ENCODE measurements at places on chromosomes 5 and 9.

DNA sequence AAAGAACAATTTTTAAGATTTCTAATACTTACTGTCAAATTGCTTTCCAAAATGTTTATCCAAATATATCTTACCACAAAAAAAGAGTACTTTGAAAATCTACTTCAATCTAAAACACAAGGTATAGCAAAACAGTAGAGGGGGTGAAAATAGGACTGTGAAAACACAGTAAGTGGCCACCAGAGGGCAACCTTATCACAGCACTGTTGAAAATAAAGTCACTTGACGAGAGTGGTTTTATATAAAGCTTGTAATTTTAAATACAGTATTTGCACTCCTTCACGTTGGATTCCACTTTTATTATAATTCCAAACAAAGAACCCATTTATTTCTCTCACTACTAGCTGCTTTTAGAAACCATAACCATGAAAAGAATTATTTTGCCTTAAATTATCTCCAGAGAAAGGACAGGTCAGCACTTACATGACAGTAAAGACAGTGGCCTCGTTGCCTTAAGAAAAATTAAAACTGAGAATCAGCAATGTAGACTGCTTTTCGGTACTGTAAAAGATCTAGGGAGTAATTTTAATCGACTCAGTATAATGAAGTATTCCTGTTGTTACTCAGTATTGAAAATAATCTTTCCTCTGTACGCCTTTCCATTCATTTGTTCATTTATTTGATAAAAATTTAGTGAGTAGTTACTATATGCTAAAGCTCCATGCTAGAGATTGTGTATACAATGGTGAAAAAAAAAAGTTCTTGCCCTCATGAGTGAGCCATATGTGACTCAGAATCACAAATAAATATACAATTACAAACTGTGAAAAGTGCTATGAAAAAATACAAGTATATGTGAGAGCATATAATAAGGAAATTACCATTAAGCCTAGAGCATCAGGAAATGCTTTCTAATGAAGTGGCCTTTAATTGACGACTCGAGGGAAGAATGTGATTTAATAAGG lies 40.0 kb upstream of the CDK5RAP2 start:
- no peak for DNase-seq

GRCh38 chr9:123084256-123084655 lies 50.8 kb downstream of the GPR21 start:
- DNase-seq, result no peak

DNA sequence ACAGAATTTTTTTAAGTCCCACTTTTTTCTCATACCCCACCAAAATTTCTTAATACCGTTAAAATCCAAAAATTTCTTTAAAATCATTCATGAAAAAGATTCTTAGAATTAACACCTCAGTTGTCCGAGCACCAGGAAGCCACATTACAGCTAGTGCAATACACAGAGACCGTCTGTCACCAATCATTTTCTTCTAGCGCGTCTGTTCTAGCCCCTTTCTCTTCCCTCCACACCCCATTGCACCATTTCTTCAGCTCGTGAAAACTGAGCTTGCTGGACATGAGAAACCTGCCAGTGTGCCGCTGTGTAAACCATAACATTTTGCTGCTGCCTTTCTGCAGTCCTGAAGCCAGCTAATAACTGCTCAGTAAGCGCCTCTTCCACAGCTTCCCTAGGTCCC lies 5.0 kb downstream of the SFXN1 start:
- DNase-seq, result no peak

DNA sequence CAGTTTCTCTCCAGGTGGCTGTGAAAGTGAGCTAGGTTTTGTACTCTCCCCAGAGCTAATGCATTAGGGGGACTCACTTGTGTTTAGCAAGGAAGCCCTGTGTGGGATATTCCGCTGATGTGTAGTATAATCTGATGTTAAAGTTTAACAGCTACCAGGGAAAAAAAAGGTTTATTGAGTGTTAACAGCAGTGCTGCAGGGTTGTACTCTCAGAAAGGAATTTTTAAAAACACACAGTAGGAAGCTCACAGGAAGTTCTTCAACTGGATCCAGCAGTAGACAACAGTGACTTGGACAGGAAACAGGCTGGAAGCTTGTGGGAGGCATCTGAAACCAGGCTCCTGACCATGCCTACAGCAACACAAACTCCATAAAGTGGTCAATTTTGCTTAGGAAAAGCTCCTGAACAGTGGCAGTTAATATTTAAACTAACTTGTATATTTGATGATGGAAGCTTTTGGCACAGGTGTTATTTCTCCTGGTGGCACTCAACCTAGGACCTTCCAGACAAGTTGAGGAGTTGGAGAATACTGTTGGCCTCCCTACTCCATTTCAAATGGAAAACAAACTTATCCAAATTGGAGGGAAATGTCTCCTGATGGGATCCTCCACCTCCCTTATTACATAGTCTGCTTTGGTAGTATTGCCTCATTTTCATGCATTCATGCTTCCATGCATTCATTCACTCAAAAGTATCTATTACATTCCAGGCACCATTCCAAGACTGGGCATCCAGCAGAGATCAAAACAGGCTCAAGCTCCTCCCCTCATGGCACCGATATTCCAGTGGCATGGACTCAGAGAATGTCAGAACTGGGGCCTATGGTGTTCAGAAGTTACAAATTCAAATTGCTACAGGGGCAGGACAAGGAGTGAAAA lies 54.7 kb downstream of the FOXD1 start:
- no peak for DNase-seq

DNA sequence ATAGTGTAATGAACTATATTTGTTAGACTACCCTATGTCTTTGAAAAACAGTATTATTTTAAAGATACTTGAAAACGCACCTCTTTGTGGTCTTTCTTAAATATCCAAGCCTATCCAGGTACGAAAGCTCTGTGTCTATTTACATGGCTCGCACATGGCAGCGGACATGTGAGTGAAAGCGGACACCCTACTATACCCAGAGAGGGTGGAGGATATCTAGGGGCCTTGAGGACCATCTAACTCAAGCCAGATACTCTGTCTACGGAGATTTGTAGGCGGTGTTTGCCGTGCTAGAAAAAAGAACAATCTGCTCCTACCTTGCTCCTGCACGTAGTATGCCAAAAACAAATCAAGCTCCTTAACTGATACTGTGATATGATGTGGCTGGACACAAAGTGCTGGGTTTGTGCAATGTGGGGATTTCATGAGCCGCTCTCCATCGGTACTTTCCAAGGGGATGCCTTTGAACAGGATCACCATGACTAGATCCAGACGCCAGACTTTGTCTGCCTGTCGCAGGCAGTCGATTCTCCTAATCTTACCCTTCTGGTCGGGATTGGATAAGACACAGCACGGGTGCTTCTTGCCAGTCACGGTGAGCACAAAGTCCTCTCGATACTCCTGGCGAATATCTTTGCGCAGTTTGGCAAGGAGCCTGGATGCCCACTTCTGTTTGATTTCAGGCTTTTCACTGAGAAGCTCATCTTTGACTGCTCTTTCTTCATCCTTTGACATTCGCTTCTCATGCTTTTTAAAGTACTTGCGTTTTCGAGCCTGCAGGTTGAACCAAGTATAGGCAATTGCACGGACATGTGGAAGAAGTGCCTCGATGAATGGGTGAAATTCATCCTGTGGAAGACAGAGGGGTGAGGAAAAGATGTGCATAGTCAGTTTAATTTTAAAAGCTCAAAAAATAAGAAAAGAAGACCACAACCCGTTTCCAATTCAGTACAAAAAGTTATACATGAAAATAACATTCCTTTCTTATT lies 7.0 kb downstream of the NFIB start:
- DNase-seq, result no peak

DNA sequence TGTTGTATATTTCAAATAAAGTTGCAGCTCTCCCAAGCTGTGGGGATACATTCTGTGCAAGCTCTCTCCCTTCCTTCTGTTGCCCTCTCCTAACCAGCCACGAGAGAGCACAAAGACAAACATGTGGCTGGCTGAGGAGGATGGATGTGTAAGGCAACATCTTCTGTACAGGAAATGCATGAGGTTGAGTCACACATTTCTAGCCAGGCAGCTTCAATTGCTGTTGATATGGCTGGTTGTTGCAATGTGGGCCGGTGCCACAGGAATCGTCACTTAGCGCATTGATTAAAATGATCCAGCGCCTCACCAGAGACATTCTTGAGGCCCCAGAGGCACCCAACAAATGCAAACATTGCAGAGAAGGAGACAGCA lies 207.1 kb downstream of the ICE1 start:
- no peak for DNase-seq

DNA sequence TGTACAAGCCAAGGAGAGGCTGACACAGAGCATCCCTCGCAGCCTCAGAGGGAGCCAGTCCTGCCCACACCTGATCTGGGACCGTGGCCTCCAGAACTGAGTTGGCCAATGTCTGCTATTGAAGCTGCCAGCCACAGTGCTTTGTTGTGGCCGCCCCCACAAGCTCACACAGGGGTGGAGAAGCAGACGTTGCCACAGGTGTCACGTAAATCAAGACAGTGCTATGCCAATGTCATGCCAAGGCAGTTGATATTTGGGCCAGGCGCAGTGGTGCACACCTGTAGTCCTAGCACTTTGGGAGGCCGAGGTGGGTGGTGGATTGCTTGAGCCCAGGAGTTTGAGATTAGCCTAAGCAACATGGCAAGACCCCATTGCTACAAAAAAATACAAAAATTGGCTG lies 17.3 kb upstream of the TERT start:
- no peak for DNase-seq

DNA sequence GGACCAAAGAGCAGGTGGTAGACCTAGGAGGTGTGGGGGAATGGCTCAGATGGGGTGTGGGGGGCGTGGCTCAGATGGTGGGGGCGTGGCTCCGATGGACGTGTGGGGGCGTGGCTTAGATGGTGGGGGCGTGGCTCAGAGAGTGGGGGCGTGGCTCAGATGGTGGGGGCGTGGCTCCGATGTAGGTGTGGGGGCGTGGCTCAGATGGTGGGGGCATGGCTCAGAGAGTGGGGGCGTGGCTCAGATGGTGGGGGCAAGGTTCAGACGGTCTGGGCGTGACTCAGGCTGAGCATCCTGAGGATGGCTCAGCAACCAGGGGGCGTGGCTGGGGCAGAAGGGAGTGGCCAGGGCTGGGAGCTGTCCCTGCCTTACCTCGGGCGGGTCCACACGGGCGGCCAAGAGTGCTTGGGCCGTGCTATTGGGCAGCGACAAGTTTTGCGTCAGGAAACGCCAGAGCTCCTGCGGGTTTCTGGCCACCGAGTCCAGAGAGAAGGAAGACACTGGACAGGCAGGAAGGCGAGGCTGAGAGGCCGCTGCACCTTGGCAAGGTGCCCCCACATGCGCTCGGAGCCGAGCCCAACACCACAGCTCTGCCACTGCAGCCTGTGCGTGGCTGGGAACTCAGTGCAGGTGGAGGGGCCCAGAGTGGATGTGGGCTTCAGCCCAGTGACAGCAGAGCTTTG lies 5.9 kb downstream of the ABCA2 start:
- no peak for DNase-seq

DNA sequence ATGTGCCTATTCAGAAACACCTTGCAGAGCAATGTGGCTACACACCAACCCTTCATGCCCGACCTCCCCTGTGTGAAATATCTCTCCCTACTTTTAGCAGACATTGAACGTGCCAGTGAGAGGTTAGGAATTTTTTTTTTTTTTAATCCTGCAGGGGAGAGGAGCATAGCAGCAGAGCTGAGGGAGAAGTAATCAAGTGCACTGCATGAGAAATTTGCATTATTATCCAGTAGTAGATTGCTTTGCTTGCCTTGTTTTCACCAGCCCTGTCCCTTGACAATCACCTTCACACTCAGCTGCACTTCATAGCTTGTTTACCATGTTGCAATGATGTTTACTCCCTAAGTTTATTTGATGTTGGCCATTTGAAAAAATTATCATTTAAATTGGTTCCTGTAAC lies 489.6 kb upstream of the ZNF608 start:
- DNase-seq, result no peak

DNA sequence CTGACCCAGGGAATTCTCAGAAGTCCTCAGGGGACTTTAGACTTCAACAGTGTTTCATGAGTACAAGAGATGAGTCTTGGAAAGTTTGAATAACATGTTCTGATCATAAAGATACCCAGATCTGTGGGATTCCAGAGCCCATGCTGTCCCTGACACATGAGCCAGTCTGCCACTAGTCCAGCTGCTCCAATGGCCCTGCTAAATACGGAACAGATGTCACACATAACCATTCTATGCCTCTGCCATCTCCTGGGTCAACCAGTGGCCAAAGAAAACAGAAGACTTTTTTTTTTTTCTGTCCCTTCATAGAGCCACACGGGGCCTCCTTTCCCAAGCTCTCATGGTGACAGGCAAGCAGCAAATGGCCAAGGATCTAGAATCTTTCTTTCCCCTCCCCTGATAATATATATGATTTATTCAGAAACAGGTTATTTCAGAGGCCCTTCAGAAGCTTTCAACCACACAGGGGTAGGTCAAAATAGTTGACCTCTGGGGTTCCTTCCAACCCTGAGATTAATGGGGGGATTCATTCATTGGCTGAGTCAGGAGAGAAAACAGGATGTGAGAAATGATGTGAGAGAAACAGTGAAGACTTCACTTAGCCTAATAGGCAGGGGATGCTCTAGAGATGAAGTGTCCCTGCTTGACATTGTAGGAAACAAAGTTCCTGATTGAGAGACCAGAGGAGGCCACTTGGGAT lies 367.7 kb downstream of the CDK5RAP2 start:
- DNase-seq, result no peak

- no peak for DNase-seq
Observed at GRCh38 chr9:110389148-110389750, 51.6 kb upstream of the TXNDC8 start.

DNA sequence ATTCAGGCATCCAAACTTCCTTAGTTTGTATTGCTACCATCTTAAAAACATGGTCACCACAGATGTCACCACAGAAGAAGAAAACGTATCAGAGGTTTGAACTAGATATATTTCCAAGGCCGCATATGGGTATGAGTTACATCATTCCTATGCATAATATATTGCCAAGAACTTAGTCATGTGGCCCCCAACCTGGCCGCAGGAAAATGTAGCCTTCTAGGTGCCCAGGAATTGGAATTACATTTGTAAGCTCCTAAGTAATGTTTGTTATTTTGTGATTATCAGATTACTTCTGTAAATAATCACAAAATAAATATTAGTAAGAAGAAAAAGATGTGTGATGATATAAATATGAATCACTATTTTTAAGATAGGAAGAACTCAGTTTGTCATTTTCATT lies 351.4 kb downstream of the ISL1 start:
- no peak for DNase-seq

DNA sequence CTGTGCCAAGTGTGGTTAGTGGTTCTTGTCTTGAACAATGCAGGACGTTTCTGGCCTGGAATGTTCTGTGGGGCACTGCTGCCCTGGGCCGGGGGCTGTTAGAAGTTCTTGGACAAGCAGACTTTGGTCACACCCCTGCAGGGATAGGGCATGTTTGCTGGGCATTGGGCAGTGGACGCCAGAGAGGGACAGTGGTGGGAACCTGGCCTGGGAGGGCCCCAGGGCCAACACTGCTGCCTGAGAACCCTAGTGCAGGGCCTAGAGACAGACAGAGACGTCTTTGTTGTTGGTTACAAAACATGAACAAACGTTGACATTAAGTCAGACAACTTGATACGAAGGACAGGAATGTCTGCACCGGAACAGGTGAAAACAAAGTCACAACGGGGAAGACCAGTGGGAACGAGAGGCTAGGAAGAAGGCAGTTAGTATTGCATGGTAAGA lies 57.0 kb downstream of the WNK2 start:
- DNase-seq, result no peak

GRCh38 chr9:93659837-93660177 lies 83.4 kb downstream of the PHF2 start:
- DNase-seq, result no peak

GRCh38 chr9:132975961-132976360 lies 2.5 kb upstream of the GFI1B start:
- no peak for DNase-seq

GRCh38 chr9:105932276-105932675 lies 237.9 kb downstream of the TMEM38B start:
- no peak for DNase-seq

- DNase-seq, result no peak
Observed at GRCh38 chr5:151670953-151671636, 15.6 kb downstream of the SPARC start.
